ENCODE measurements at places on chromosomes 6 and 20.

DNA sequence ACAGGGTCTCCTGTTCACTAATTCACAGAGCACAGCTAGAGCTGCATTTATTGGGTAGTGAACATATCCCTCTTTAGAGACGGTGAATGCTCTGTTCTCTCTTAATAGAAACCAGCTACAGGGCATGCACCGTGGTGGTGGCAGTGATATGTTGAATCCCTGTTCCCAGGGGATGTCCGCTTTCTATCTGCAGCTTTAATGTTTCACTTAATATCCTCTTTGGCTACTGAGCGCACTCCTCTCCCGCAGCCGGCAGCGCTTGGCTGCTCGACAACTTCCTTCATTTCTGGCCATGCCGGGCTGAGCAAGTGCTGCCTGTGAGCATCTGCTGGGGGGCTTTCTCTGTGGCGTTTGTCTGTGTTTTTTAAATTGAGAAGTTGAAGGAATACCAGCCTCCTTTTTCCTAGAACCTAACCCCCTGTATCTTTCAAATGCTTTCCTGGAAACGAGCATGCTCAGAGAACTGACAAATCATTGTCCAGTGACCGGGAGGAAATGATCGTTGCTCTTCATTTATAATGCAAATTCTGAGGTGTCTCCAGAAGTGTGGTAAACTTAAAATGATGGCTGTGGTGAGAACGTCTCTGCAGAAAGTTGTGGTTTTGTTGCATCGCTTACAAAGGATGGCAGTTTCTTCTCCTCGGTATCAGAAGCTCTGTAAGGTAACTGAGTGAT is 297.9 kb downstream of the UTRN start:
- no peak for DNase-seq

DNA sequence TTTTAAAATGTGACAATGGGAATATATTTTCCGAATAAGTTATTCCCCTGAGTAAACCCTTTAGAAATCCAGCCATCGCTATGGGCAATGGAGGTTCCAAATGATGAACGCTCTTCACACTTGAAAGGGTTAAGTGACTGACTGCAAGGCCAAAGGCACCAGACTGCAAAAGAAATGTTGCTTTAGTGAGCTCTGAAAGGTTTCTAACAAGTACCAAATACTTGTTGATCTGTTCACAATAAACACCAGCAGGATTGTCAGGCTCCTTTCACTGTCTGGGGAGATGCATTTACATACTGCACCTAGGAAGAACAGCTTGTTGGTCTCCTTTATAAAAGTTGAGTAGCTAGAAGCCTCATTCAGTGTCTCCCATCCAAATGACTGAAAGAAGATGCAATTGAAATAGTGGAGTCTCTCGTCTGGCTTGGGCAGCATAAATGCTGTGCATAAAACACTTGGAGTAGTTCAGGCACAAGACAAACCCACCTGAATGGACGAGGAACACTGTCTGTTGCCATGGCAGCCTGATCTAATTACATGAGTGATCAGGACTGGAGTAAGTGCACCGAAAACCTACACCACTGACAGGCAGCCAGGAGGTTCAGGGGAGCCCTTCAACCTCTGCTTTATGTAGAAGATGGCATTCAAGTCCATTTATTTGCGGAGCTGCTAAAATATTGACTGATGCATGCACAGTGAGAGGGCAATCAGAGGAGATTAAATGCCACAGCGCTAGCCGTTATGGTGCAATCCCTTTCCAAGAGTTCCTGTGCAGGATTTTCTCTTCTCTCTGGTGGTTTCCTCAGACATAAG is 2.9 kb downstream of the ATXN1 start:
- no peak for DNase-seq

GRCh38 chr20:47686545-47686944 is 98.7 kb downstream of the SULF2 start:
- DNase-seq = no peak

- no peak for DNase-seq
Measured at GRCh38 chr6:66421570-66421969, 714.5 kb upstream of the EYS start.

- no peak for DNase-seq
Measured at GRCh38 chr6:46293641-46294316, 123.0 kb upstream of the ENPP5 start.

DNA sequence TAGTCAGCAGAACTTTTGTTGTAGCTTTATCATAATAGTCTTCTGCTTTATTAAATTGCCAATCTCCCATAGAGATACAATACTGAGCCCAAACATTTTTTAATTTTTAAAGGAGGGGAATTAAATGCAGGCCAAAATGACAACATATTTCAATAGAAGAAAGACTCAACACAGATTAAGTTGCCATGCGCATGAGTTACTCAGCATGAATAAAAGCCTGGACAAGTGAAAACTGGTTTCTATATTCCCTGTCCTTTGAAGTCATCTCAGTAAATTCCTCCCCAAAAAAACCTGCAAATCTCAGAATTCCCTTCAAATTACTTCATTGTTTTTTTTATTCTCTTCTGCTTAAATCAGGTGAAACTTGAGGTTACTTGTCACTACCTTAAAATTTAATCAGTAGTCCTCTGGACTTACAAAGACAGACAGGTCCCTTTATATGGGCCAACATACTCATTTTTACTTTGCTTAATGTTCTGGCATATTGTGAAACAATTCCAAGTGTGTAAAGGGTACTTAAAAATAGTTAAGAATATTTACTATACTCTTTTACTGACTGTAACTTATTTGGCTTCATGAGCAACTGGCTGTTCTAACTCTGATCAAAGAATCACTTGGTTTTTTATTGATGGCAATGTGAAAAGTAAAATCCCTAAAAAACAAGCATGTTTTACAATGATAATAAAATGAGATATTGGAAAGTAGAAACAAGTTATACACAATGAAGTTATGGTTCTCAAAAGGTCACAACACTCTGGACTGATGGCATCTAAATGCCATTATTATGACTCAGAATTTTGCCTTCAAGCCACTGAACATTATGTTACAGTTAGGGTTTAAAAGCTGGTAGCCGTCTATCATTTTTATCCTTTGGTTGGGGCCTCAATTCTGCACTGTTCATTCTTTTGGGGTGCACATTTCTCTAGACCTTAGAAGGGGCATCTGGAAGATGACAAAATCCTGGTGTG is 49.9 kb upstream of the COL21A1 start:
- DNase-seq = no peak

DNA sequence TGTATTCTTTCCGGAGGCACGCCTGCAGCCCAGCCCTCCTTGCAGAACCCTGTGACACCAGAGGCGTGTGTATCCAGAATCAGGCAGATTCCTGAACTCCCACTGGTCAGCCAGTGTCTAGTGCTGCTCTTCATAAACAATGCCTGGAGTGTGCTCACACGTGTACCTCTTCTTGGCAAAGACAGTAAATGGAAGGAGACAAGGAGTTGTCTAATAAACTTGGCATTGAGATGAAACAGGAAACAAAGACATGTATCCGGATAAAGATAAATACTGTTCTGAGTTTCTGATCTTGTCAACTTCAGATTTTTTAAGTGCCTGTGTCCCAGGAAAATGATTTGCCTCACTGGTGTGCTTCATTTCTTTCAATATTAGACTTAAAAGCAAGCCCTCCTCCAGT is 1.7 kb downstream of the RPS6KA2 start:
- no peak for DNase-seq

DNA sequence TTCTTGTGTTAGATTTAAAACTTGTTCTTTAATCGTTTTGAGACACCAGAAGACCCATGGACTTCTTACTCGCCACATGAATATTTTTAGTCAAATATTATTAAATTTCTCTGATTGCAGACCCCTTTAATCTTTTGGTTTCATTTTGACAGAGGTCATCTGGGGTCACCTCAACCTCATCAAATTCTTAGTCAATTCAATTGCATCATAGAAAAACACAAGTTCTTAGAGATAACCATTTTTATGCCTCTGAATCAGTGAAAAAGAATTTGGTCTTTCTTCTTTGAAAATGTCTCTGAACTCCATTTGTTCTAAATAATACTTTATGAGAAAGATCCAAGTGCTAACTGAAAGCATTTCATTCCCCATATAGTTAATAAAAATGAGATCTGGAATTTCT is 55.2 kb upstream of the CBLN4 start:
- no peak for DNase-seq

- DNase-seq = no peak
Measured at GRCh38 chr6:167113047-167113754, 9.7 kb upstream of the CCR6 start.
